Activated CD8-positive, alpha-beta memory T cell treated with anti-CD3 and anti-CD28 coated beads for 1 hour (primary cell): ENCODE measurements at places on chromosomes 5 and 9.

DNA sequence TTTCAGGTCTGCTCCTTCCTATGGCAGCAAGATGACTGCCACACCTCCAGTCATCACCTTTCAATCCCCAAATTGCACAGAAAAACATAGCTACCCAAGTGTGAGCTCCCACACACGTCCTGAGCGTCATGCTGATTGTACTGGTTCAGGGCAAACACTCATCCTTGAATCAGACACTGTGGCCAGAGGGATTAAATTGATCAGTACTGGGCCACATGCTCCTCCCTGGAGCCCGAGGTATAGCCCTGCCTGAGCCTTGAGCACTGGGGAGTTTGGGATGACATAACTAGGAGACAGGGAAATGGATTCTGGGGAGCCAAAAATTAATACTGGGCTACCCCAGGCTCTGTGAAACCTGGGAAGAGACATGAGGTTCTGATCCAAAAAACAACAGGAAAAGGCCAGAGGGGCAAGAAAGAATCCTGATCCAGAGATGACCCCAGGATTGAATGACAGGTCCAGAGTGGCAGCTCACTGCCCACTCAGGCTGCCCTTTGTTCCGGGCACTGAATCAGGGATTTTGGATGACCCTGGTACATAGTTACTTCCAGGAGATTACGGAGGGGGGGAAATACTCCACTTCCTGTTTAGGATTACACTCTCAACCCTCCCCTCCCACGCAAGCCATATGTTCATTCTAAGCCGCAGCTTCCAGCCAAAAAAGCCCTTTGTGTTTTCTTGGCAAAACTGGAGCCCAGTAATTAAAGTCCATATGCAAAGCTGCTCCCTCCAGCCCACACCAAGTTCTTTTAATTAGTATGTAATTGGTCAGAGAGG lies 141.6 kb upstream of the SPRY4 start:
- no peak for DNase-seq

- DNase-seq: no peak
Observed at GRCh38 chr9:138063785-138064184, 186.2 kb downstream of the CACNA1B start.

GRCh38 chr9:34256987-34257585 lies 72.0 kb downstream of the KIF24 start:
- DNase-seq: no peak

DNA sequence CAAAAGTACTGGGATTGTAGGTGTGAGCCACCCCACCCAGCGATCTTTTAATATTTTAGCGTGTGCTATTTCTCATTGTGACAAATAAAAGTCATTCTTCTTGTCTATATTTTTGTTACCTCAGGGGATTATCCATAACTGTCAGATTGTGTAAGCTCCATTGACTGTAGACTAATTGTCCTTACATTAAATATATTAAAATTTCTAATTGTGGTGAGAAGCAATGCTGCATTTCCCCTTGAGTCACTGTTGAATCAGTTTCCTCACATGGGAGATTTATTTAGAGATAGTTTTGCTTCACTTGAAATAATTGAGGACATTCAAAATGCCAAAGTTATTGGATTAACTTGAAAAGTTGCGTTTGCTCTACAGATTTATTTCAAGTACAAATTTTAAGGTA lies 782.4 kb upstream of the WWC1 start:
- no peak for DNase-seq

DNA sequence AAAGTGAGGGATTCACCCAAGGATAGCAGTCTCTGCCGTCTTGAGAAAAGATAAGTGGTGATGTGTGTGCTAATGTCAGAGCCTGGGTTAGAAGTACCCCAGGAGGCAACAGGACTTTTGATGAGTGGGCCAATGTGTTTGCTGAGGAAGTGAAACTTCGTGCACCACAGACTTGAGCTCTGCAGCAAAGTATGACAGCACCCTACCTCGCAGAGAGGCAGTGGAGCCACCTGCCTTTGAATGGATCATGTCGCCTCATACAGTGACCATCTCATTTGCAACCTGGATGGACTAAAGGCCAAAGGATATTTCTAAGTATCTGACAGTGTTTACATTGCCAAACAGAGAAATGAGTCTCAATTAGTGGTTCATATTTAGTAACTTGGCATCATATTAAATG lies 593.9 kb upstream of the GRAMD2B start:
- DNase-seq: no peak

- no peak for DNase-seq
Observed at GRCh38 chr5:113034182-113034773, 57.7 kb downstream of the DCP2 start.

GRCh38 chr5:35438288-35438687 lies 179.4 kb upstream of the SPEF2 start:
- no peak for DNase-seq

DNA sequence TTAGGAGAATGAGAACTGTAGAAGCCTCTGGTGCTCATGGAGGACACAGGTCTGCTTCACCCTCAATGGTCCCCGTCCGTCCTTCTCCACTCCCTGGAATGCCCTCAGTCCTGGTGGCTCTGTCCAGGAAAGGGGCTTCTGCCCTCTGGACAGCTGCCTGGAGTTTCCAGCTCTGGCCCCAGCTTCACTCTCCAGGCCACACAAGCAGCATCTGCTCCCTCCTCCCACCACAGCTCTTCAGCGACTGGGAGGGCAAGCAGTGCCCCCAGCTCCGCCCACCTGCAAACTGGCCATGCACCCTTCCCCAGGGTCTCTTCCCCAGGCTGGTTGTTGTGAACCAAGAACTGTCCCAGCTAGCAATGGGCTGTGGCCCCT lies 4.7 kb downstream of the SARDH start:
- DNase-seq: no peak

GRCh38 chr5:77087484-77088261 lies 588 bp upstream of the ZBED3 start:
- no peak for DNase-seq

DNA sequence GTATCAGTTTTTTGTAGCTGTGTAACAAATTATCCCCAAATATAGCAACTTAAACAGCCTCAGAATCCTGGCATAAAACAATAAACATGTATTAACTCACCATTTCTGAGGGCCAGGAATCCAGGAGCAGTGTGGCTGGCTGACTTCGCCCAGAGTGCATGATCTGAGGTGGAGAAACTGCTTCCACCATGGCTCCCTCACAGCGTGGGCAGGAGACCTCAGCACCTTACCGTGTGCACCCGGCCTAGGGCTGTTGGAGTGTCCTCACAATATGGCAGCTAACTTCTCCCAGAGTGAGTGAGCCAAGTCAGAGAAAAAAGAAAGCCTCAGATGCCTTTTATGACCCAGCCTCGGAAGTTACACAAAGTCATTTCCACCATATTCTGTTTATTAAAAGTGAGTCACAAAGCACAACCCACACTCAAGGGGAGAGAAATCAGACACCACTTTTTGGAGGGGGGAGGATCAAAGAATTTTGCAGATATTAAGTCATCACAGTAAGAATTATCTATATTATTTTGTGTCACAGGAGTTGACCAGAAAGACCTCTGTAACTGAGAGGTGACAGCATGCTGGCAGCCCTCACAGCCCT lies 59.6 kb downstream of the TSTD2 start:
- DNase-seq: no peak

DNA sequence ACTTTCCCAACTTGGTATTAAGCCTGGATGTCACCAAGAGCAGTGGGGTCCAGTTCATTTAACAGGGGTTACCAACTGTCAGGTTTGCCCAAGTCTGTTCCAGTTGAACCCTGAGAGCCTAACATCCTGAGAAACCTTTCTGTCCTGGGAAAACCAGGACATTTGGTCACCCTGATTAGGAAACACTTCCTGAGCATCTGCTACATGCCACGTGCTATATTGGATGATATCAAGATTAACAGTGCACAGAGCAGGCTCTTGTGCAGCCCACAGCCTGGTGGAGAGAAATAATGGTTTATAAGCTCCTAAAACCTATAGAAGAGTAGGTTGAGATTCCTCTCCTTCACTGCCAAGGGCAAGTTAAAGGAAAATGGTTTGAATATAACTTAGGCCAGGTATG lies 102.9 kb upstream of the RAD23B start:
- DNase-seq: no peak

DNA sequence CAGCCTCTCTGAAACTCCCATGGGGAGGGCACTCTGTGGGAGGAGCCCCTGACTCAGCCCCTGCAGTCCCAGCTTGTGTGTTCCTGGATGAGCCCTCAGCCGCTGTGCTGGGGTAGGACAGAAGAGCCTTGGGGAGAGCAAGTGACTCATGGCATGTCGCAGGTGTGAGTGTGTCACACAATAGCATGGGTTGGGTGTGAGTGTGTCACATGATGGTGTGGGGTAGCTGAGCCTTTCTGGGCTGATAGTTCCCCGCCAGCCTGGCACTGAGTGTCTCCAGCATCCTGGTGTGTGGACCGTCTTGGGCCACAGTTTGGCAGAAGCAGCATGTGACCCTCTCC lies 83.4 kb downstream of the PHF2 start:
- no peak for DNase-seq

- DNase-seq: no peak
Observed at GRCh38 chr5:159497221-159497620, 166.9 kb upstream of the IL12B start.

DNA sequence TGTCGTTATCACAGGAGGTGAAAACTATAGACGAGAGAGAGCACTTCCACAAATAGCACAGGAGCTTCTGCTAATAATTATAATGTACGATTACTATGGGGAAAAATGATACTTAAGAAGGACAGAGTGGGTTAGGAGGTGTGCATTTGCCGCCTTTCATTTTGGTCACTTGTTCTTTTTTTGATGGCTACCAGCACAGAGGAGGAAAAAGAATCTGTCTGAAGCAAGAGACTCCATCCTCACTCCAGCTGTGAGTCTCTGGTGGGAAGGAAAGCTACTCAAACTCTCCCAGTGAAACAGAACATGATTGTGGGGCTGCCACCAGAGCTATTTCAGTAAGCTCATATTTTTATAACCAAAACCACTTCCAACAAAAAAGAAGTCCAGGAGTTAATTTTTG lies 270.4 kb upstream of the TMEM161B start:
- DNase-seq: no peak

GRCh38 chr5:177189416-177189815 lies 55.8 kb downstream of the NSD1 start:
- no peak for DNase-seq

GRCh38 chr9:15420796-15421195 lies 1.9 kb upstream of the SNAPC3 start:
- DNase-seq: no peak

GRCh38 chr9:33011831-33012230 lies 10.4 kb upstream of the APTX start:
- no peak for DNase-seq

DNA sequence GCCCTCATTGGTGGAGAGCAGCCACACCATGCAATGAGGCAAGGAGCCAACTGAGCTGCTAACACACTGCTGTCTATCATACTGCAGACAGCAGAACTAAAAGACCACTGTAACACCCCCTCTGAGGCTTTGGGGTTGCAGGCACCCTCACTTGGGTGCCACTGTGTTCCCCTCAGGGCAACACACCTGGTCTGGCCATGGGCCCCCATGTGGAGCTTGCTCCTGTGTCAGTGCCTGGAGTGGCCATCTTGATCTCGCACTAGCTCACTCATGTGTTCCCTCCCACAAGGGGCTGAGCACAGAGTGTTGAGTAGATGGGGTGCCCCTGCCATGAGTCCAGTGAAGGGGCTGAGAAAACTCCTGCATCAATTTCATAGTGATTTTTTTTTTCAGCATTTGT lies 532.4 kb upstream of the FTMT start:
- DNase-seq: no peak

DNA sequence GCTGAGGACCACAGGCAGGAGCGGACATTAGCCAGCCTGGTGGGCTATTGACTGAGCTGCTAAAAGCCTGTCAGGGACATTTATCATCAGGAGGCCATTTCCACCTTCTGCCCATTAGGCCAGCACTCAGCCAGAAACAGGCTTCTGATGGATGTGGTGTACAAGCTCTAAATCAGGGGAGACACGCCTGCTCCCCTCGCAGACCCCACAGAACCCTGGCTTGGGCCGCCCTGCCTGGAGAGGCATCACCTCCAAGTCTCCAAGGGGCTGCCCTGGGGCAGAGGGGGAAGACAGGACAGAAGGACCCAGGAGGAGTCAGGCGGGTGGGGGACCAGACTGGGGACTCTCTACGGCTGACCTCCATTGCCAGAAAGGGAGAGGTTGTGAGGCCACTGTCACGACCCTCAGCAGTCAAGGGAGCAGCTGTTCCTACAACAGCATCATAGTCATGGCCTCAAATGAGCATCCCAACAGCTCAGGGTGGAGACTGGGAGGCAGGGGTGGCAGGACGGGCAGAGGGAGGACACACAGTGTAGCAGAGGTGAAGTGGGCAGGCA lies 24.0 kb upstream of the TRIM14 start:
- DNase-seq: no peak

- no peak for DNase-seq
Observed at GRCh38 chr9:106890608-106891007, 27.6 kb downstream of the ZNF462 start.

GRCh38 chr5:139930406-139930805 lies 112.7 kb downstream of the NRG2 start:
- no peak for DNase-seq

GRCh38 chr5:65190328-65191053 lies 291.2 kb downstream of the ADAMTS6 start:
- no peak for DNase-seq

DNA sequence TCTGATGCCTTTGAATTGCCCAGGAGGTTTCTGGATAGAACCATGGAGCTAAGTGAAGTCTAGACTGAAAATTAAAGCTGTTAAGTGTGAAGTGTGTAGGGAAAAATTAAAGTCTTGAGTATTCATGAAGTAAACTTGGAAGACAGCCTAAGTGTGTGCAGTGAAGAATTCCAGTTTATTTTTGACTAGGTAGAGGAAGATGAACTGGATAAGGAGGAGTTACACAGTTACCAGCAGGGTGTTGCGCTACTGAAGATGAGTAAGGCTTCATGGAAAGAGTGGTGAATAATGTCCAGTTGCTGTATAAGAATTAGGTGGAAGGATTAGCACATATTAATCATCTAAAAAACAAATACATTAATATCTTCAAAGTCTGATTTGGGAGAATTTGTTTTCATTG lies 5.7 kb upstream of the CHD1 start:
- no peak for DNase-seq

GRCh38 chr5:14193496-14193895 lies 50.4 kb downstream of the TRIO start:
- no peak for DNase-seq

DNA sequence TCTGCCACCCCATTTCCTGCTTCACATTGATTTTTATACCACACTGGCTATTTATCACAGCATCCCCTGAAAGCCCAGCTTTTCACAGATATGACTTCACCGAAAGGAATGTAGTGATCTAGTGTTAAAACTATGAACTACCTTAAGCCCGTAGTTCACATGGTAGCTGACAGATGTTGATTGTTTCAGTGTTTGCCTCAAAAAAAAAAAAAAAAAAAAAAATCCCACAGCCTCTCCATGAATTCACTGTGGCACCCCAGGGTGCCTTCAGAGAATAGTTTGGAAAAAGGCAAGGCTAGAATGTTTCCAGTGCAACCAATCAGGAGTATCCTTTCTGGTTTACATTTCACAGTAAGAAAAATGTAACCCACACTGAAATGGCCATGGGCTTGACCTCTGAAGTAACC lies 37.1 kb downstream of the GLIS3 start:
- no peak for DNase-seq

GRCh38 chr9:94623253-94623652 lies 16.1 kb downstream of the FBP1 start:
- no peak for DNase-seq

GRCh38 chr5:132426525-132427138 lies 57.1 kb downstream of the SLC22A5 start:
- DNase-seq: no peak

GRCh38 chr5:141926434-141926833 lies 2.8 kb downstream of the DELE1 start:
- DNase-seq: no peak

- DNase-seq: no peak
Observed at GRCh38 chr9:121303456-121304451, 35.8 kb downstream of the GSN start.

GRCh38 chr5:14699807-14700400 lies 35.4 kb downstream of the OTULIN start:
- DNase-seq: no peak
